Progenitor cell of endocrine pancreas (in vitro differentiated cells): ENCODE measurements at places on chromosomes 1 and 21. TPM values are rescaled to one million over a fixed set of nuclear protein-coding genes. Genes with fewer than 3 reads are reported as not detected.

Gene C1orf87
- total RNA-seq = not detected in 2 replicates

Gene LHX8
- 0.22 TPM in 1 of 2 replicates, not detected in the other for total RNA-seq

Gene ACKR1
- 0.57 and 0.67 TPM in 2 replicates for total RNA-seq

Gene CADM3
- total RNA-seq = 7.1 and 8.9 TPM in 2 replicates

Gene NTRK1
- 0.36 TPM in 1 of 2 replicates, not detected in the other for total RNA-seq

Gene ADAMTS5
- total RNA-seq = 3.2 and 6.3 TPM in 2 replicates
